ENCODE measurements at places on chromosomes 5 and 9.
A peak's percentile ranks its signal among the peaks of the same experiment; 100 is the strongest.

- no peak for DNase-seq
Measured at GRCh38 chr5:16564248-16564867, 52.4 kb downstream of the RETREG1 start.

GRCh38 chr5:172415362-172416275, 38.7 kb downstream of the SH3PXD2B start:
- DNase-seq, result no peak

- DNase-seq, result no peak
Measured at GRCh38 chr9:121023064-121023463, 27.0 kb downstream of the C5 start.

DNA sequence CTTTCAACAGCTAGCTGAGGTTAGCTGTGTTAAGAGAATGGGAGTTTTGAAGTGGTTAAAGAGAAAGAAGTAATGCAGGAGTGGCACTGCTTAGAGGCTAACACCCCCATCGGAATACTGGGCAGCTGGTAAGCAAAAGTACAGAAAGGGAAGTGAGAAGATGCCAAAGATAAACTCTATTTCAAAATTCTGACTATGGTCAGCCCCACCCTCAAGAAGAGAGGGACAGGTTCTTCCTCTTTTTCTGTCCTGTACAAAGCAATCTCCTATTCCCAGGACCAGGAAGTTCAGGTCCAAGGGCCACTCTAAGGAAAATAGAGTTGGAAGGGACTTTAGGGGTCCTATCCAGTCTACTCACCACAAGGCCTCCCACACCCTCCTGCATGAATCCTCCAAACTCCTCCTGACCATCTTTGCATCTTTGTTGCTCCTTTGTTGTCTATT, 45.9 kb upstream of the JAK2 start:
- DNase-seq, result no peak

GRCh38 chr5:123875561-123876275, 363.7 kb downstream of the CSNK1G3 start:
- peak; percentile 13 for DNase-seq

DNA sequence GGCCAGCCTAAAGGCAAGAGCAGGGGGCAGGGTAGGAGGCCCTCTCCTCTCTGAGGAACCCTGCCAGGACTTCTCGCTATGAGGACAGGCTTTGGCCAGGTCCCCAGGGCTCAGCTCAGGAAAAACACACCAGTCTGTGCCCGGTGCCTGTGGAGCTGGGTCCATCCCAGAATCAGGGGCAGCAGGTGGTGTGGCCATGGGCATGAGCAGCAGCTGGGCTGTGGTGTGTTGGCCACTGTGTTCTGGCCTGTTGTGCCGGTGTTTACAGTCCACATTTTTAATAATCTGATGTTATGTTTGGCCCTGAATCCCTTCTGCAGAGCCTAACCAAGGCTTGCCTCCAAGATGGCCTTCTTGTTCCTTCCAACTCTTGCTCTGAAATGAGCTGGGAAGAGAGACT, 77.0 kb downstream of the FGF18 start:
- no peak for DNase-seq

- DNase-seq, result no peak
Measured at GRCh38 chr9:130305381-130305780, 39.8 kb downstream of the HMCN2 start.

DNA sequence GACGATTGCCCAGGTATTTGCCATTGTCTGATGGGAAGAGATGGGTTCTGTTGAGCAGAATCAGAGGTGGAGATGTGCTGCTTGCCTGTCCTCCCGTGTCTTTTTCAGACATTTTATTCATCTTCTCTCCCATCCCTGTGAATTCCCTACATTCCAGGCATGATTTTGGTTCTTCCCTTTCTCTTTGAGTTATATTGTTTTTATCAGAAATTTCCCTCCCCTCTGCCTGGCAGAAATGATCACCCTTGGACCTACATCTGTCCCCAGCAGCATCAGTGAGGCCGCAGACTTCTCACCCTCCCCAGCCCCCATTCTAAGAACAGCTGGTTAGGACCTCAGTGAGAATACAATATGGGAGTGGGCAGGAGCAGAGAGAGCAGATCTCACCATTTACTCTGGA, 640.2 kb downstream of the CCDC171 start:
- DNase-seq, result no peak

- DNase-seq, result no peak
Measured at GRCh38 chr5:179165421-179166170, 105.4 kb downstream of the ZNF354C start.

DNA sequence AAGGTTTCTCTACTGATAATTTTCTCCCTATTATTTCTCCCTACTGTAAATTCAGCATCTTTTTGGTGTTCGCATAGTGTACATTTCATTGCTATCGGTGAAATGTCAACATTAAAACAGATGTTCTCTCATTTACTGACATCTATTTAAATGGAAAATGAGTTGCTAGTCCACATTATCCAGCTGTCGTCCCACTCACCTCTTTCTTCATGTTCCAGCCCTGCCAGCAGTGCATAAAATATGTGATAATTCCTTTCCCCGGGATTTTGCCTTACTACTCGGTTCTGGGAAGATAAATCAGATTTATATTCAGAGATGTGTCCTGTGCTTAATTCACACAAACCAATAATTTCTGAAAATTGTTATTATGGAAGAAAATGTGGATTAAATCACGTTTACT, 155.8 kb downstream of the MYO10 start:
- no peak for DNase-seq

GRCh38 chr5:3656803-3657202, 61.2 kb downstream of the IRX1 start:
- no peak for DNase-seq

Data from astrocyte of the spinal cord (primary cell).